ENCODE measurements at places on chromosomes 5 and 9. TPM values are rescaled to one million over a fixed set of nuclear protein-coding genes. Genes with fewer than 3 reads are reported as not detected.

- no peak for DNase-seq
Observed at GRCh38 chr5:134151723-134152122, 25.0 kb downstream of the SKP1 start.

Gene SLC38A9
- 14.2 TPM for polyA plus RNA-seq

DNA sequence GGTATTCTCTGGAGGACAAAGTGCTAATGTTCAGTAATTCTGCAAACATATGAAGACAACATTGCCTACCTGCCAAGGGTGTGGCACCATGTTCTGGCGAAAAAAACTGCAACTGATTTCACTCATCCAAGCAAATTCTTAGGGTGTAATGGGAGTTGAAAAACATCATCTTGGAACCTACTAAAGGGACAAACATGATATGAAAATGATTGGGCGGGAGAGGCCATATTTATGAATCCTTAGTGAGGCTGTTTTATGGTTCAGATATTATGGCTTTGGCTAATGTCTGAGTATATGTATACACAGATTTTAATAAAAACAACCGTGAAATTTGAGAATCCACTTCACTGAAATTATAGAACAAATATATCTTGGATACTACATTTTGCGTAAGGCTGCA is 225.7 kb downstream of the ARL15 start:
- DNase-seq = no peak

Gene SPATA31E1
- polyA plus RNA-seq = not detected

- no peak for DNase-seq
Observed at GRCh38 chr9:79222483-79222882, 349.3 kb upstream of the TLE4 start.

GRCh38 chr9:112783551-112783954 is 33.0 kb downstream of the SNX30 start:
- DNase-seq = no peak

- no peak for DNase-seq
Observed at GRCh38 chr5:175850119-175850845, 21.1 kb upstream of the CPLX2 start.

- peak; percentile 17 for DNase-seq
Observed at GRCh38 chr5:72314571-72315172, 5.4 kb downstream of the MRPS27 start.

Gene DIPK1B
- polyA plus RNA-seq = 24.5 TPM

DNA sequence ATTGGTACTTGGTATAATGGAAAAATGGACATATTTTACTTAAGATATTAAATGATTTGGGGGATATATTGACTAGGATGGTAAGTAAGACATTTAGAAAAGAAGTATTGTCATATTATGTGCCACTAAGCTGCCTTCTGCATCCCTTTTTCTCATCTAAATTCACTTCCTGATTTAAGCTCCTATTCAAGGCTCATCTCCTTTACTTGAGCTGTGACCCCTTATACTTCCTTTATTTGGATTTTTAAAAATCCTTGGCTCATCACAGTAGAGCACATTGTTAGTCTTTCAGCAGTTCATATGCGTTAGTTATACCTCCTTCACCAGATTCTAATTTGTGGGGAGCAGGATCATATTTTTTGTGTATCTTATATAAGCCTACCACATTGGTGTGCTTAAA is 6.6 kb downstream of the COMMD10 start:
- DNase-seq = no peak

- no peak for DNase-seq
Observed at GRCh38 chr5:138603249-138603920, 28.2 kb upstream of the HSPA9 start.

DNA sequence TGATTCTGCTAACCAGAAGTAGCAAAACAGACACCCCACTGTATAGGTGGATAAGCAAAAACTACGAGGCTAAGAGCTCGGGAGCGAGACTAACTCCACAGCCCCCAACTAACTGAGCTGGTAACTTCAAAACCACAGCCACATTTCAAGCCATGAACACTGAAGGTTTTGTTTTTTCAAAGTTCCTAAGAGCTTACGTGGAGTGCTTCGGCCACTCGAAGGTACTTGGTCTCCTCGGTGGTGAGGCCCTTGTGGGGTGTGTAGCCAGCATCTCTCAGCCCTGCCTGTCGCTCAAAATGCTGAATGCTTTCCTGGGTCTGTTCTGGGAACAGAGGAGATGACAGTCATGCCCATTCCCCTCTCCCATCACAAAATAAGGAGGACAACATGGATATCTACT is 11.1 kb downstream of the KIAA1191 start:
- no peak for DNase-seq

DNA sequence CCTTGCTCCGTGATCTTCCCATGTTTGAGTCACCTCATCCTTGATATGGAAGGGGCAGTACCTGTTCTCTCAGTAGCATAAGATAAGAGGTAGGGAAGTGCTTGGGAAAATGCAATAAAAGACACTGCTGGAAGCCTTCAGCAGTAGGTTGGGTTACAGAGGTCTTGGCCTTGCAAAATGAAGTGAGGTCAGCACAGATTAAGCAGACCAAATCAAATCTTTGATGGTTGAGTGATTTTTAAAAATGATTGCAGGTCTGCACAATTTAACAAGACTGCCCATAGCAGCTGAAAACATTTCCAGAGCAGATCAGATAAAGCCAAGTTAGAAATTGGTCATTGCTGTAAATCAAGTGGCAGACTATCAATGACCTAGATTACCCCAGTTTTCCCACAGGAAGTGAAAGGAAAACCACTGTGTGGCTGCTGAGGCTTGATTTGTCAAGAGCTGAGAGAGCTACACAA is 32.9 kb downstream of the PALM2AKAP2 start:
- DNase-seq = no peak

DNA sequence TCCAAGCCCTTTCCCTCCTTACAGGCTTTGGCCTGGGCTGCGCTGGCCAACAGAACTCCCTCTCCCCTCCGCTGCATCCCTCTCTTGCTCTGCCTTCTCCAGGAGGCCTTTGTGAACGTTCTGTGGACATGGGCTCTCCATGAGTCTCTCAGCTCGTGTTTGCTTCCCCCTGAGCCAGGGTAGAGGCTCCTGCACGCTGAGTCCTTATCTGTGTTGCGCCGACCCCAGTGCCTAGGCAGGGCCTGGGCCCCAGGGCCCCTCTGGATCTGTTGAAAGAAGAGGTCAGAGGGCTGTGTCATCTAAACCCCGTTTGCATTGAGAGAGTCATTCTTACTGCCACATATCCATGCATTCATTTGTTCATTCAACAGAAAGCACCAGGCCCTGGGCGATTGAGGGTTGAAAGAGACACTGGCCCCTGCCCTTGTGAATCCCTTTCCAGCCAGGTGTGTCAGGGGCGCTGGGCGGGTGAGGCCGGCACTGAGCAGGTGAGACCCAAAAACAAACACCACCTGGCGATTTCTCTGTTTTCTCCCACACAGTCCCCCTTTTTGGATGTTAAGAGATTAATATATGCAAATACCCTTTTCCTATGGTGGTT is 111.2 kb upstream of the IER5L start:
- DNase-seq = no peak

Gene LECT2
- 0.60 TPM for polyA plus RNA-seq

DNA sequence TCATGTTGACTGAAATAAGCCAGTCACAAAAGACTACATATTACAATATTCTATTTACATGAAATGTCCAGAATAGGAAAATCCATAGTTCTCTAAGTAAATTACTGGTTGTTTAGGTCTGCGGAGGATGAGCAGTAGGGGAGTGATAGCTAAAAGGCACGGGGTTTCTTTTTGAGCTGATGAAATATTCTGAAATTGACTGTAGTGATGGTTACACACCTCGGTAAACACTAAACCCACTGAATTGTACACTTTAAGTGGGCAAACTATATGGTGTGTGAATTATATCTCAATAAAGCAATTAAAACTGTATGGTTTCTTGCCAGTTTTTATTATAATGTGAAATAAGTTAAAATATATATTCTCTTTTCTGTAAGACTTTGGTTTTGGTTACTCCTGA is 77.7 kb upstream of the TMED7 start:
- no peak for DNase-seq

GRCh38 chr5:32600054-32600622 is 14.8 kb downstream of the SUB1 start:
- no peak for DNase-seq

DNA sequence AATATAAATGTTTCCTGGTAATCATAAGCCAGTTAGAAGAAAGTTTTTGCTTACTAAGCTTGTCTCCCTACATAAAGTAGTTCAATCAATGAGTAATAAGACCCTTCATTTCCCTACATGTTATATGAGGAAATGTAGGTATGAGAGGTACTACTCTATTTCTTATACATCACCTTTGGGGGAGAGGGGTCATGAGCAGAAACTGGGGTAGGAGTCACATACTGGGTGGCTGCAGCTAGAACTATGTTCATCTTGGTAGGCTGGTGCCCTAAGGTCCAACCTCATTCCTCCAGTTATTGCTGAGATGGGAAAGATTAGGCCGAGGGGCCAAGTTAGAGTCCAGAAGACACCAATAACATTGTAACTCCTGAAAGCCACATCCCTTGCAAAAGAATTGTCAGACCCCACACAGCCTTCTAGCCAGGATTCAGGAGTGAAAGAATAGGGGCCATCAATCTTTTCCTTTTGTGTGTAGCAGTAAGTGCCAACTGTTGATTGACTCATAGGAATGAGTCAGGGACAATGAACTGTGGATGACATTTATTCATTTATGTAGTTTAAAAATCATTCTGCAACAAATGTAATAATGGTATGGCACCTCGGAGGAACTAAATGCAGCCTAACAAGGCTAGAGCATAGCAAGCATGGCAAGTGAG is 21.6 kb upstream of the SREK1 start:
- DNase-seq = no peak

Gene PCDHGA12
- polyA plus RNA-seq = 0.05 TPM

DNA sequence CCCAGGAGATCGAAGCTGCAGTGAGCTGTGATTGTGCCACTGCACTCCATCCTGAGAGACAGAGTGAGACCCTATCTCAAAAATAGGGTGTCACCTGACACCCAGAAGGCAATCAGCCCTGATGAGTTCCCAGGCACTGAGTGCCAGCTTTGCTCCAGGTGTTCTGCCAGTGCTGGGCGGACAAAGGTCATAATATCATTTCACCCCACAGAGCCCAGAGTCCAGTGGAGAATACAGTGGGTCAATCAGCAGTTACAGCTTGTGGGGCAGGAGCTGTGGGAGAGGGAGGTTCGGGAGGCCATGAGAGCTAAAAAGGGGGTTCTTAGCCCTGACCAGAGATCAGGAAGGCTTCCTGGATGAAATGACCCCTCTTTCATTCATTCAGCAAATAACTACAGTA is 24.4 kb upstream of the SH3RF2 start:
- DNase-seq = no peak

Gene DOCK8
- polyA plus RNA-seq = not detected

Gene WNK2
- polyA plus RNA-seq = 0.12 TPM

All from SK-N-SH (cell line).